ENCODE measurements at places on chromosomes 4 and X.

DNA sequence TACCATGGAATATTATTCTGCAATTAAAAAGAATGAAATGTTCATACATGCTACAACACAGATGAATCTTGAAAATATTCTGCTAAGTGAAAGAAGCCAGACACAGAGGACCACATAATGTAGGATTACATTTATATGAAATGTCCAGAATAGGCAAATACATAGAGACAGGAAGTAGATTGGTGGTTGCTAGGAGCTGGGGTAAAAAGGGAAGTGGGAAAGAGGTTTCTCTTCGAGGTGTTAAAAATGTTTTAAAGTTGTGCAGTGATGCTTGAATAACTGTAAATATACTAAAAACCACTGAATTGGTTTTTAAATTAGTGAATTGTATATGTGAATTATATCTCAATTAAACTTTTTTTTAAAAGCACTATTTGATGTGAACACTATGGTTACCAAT, 3.6 kb upstream of the NXT2 start:
- peak; percentile 43 for DNase-seq
- no peaks in the 10 kb centered on the region for H3K27me3 ChIP-seq
- no peaks in the 10 kb centered on the region for H3K36me3 ChIP-seq

GRCh38 chr4:25106363-25107151, 53.7 kb downstream of the SEPSECS start:
- no peaks in the 10 kb centered on the region for H3K4me1 ChIP-seq
- no peak overlapping the region for H3K27ac ChIP-seq
- DNase-seq, result no peak
- H3K4me3 ChIP-seq, result no peak overlapping the region
- no peaks in the 10 kb centered on the region for H3K36me3 ChIP-seq

DNA sequence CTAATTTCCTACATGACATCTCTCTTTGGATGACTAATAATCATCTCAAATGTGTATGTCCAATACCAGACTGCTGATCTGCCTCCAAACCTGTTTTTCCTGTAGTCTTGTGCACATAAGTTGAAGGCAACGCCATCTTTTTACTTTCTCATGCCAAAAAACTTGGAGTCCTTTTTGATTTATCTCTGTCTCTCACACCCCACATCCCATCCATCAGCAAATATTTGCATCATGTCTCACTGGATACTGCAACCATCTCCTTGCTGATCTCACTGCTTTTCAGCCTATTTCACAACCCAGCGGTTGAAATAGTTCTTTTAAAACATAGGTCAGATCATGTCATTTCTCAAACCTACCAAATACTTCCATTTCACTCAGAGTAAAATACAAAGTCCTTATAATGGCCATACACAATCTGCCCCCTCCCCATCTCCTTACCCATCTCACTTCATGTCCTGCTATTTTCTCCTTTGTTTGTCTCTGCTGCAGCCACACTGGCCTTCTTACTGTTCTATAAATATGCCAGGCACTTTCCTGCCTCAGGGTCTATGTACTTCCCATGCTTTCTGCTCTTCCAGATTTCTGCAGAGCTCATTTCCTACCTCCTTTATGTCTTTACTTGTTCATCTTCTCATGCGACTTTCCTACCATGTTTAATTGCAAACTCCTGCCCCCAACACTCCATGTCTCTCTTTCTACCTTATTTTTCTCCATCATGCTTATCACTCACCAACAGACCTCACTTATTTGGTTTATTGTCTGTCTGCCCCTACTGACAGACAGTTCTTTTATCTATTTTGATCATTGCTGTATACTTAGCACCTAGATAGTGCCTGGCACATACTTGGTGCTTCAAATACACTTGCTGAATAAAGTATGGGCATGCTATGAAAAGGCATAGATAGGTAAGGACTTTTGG, 98.8 kb downstream of the ANXA3 start:
- H3K4me1 ChIP-seq, result peaks cover 32% of the 10 kb centered on the region
- H3K4me3 ChIP-seq, result no peak overlapping the region
- no peaks in the 10 kb centered on the region for H3K36me3 ChIP-seq
- no peaks in the 10 kb centered on the region for H3K27me3 ChIP-seq

DNA sequence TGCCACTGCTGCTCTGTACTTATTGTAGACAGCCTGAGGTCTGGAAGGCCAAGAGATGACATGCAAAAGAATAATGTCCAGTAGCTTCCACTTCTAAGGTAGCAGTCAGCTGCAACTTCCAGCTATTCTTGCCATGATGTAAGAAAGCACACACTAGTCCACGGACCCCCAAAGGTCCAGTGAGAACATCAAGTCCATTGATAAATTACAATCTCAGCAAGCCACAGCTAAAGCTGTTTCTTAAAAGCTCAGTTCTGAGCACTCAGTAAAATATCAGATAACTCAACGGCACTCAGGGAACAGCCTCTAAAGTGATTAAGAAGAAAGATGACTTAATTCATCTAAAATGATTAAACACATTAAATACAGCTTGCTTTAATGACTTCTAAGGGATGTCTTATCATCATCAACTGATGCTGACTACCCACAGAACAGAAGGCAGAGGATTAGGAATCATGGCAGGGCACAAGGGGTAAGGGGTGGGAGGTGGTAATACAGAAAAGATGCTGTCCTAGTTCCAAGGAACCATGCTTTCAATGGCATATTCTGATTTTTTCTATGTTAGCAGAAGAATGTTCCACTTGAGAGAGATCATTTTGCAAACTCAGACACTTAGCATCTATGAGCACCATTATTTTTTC, 99.1 kb upstream of the CBR4 start:
- H3K27ac ChIP-seq, result no peak overlapping the region
- no peaks in the 10 kb centered on the region for H3K36me3 ChIP-seq
- no peaks in the 10 kb centered on the region for H3K27me3 ChIP-seq
- no peaks in the 10 kb centered on the region for H3K4me1 ChIP-seq
- DNase-seq, result no peak

- H3K4me3 ChIP-seq, result no peak overlapping the region
- no peaks in the 10 kb centered on the region for H3K36me3 ChIP-seq
- peaks cover 29% of the 10 kb centered on the region for H3K27me3 ChIP-seq
- DNase-seq, result no peak
- peaks cover 20% of the 10 kb centered on the region for H3K4me1 ChIP-seq
Measured at GRCh38 chrX:104255465-104255864, 732 bp upstream of the ESX1 start.
